ENCODE measurements at places on chromosomes 2 and 18.

DNA sequence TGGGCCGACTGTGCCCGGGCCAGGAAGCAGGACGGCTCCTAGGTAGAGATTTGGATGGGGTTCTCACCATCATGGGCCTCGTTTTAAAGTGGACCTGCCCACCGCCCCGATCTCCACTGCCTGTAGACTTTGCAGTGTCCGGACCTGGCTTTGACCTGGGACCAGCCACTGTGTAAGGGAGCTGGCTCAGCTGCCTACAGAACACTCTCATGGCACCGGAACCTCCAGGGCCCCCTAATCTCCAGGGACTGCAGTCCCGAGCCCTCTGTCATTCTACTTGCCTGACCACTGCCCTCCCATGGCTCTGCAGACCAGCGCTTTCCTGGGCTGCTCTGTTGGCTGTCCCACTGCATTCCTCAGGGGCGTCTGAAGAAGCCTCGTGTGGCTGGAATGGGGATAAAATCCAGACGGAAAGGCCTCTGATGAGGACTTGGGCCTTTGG lies 120.8 kb downstream of the GLI2 start:
- DNase-seq, result no peak

- DNase-seq, result no peak
Observed at GRCh38 chr2:136767030-136767429, 1.7 kb downstream of the THSD7B start.

DNA sequence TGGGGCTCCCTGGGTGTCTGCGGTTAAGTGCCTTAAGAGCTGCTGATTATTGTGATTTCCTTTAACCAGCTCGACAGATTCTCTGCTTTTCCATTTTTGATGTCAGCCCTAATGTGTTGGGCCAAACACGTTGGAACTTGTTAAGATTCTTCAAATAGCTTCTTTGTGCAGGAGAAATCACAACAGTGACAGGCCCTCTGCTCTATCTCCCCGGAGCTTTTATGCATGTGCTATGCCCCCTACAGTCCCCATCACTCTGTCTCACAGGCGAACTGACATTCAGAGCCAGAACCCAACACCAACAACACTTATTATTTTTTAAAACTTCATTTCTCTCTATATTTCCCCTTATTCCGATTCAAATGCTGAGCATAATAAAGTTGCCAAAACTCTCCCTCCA lies 371.7 kb upstream of the CELF4 start:
- no peak for DNase-seq

DNA sequence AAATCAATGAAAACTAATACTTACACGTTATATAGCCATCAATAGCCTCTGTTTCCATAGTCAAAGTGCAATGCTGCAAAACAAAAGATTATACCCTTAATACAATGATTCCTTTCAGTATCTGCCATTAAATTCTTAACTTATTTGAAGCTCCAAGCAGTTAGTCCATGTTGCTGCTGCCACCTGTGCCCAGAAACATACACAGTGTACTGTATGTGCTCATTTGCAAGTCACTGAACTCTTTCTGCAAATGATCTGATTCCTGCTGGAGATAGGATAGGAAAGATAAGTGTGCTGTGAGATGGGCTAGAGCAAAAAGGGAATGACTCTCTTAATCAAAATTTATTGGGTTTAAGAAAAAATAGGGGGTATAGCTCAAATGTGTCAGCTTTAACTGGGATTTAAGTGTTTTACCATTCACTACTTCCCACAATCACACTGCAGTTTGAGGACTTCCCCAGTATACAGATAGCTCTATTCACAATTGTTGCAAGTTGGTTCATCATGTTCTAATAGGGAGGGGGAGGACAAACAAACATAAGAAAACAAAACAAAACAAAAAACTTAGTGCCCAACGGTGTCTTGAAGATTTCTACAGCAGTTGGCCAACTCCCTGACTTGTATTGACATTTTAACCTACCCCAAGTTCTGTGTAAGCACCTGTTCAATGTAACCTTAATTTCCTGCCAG lies 2.7 kb downstream of the IKZF2 start:
- DNase-seq, result no peak

DNA sequence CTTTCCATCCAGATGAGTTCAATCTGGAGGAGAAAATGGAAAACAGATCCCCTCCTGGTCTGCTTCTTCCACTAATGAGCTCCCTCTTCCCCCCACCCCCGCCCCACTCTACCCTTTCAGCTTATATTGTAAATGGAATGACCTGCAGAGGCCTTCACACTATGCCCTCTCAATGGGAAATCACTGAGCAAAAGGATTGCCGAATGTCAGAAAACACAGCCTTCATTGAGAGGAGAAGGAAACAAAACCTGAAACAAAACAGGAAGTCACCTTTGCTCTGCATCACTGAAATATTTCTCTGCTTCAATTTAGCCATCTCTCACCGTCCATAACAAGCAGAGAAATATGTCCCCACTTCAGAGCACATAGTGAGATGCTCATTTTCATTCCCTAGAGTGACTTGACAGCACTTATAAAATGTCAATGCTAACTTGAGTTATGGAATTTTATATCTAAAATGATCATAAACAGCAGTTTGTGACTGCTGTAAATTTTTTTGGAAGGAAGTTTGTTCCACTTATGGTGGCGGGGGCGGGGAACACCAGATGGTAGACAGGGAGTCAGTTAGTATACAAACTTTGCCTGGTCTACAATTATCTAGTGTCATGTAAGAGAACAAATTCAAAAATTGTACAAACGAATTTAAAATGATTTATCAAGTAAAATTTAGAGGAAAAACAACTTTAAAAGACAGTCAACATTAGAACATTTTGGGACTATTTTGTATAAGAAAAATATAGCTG lies 1.8 kb upstream of the FRZB start:
- DNase-seq, result no peak

GRCh38 chr18:79624356-79625170 lies 55.0 kb upstream of the CTDP1 start:
- no peak for DNase-seq
